ENCODE measurements at places on chromosomes 4 and X.

- DNase-seq, result no peak
Observed at GRCh38 chrX:10622197-10622596, 1.8 kb upstream of the MID1 start.

DNA sequence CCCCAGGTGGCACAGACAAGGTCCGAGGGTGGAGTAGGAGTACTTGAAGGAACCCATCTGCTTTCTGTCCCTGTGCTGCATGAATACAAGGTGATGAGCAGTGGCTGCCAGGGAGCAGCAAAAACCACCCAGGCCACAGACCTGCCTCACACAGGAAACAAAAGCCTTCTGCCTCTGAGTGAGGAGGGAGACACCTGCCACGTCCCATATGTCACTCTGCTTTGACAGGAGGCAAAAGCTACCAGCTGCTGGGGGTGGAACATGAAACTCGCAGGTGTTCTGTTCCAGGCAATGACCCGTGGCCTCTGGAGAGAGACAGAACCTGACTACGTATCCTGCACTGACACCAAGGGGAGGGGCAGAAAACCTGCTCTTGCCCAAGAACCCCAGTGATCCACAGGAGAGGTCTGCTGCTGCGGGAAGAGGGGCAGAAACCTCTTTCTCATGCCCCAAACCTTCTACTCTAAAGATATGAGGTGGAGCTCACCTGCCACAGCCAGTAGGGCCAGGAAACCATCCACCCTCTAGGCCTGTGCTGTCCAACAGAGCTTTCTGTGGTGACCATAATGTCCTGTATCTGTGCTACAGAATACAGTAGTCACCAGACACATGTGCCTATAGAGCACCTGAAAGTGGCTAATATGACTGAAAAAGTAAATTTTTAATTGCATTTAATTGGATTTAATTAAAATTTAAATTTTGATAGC, 172.9 kb downstream of the PRDM5 start:
- DNase-seq, result no peak

DNA sequence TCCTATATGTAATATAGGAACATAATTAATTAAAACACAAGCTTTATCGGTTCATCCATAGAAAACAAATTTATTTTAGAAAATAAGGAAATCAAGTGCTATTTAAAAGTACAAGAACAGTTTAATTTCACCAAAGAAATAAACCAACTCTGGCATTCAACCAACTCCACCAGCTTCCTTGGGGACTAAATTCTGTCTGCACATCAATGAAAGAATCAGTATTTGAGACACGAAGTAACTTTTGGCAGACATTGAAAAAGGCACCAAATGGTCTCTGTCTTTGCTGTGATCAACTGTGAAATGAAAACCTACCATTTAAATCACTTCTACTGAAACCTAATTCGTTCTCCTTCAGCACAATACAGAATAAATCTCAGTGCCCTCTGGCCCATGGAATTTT, 719.7 kb upstream of the GRIA3 start:
- no peak for DNase-seq

DNA sequence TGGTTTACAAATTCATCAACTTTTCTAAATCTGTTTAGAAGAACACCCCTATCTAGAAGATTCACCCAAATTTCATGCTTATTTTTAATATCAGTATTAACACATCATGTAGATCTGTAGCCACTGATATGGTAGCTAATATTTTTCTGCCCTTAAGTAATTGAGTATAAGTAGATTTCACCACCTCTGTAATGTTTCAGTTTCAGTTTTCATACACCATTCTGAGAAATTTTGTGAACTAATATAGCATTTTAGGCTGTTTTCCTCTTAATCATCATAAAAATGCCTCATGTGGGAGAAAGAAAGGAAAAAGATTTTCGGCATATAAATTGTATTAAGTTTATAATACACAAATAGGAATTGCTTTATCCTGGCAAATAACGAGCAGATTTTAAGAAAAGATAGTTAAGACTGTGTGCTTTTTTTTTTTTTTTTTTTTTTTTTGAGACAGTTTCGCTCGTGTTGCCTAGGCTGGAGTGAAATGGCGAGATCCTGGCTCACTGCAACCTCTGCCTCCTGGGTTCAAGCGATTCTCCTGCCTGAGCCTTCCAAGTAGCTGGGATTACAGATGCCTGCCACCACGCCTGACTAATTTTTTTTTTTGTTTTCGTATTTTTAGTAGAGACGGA, 21.4 kb upstream of the RBPJ start:
- DNase-seq, result no peak

DNA sequence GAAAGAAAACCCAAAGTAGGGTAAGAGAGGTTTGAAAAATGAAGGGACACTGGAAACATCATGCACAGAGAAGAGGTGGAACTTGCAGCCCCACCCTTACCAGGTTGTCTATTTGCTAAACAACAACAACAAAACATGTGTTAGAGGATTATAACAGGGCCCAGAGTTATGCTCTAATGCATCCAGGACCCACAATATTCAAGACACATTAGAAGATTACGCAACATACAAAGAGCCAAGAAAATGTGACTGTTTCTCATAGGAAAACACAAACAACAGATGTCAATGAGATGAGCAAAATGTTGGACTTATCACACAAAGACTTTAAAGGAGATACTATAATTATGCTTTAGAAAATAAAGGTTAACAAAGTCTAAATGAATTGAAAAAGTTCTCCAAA, 128.5 kb downstream of the LRBA start:
- DNase-seq, result no peak

DNA sequence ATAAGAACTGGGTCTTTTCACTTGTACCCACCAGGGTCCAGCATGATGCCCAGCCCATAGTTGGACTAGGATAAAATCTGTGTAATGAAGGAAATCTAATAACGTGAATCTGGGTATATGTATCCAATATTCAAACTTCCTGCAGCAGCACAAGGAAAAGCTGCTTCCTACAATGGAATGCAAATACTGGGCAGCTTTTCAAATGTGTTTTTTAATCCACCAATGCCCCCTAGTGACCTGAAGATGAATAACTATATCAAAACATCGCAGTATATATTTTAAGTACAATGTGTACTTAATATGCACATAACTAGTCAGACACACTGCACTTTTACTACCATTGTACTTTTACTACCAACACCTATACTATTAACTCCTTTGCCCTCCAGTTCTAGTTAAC, 5.3 kb downstream of the APOO start:
- DNase-seq, result no peak

DNA sequence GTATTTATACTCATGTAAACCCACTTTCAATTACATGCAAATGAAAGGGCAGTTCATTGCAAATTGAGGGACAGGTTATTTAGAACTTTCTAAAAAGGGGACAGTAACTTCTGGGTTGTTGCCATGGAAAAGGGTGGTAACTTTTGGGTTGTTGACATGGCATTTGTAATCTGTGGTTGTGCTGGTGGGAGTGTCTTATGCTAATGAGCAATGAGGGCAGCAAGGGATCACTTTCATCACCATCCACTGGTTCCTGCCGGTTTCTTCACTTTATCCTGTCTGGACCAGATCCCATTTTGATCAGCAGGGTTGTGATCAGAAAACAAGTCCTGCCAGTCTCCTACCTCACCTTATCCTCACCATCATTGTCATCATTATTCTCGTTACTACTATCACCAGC, 32.0 kb downstream of the EVC start:
- DNase-seq, result no peak

GRCh38 chrX:77450996-77451395, 3.8 kb downstream of the FGF16 start:
- DNase-seq, result no peak

DNA sequence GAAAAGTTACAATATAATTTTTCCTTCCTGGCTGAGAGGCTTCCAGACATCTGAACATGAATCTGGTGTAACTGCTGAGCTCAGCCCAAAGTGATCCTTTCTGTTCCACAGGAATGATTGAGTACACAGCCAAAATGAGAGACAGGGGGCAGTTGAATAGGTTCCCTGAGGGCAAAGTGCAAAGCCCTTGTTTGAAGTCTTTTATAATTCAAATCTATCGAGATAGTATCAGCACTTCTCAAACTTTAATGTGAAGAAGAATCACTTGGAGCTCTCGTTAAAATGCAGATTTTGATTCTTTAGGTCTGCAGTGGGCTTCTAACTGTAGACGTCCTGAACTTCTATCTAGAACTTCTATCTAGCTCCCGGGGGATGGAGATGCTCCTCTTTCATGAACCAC, 54.4 kb upstream of the BMP2K start:
- no peak for DNase-seq

GRCh38 chr4:38323141-38323641, 340.8 kb upstream of the KLF3 start:
- no peak for DNase-seq

GRCh38 chrX:126376465-126376864, 176.1 kb downstream of the DCAF12L1 start:
- DNase-seq, result no peak

DNA sequence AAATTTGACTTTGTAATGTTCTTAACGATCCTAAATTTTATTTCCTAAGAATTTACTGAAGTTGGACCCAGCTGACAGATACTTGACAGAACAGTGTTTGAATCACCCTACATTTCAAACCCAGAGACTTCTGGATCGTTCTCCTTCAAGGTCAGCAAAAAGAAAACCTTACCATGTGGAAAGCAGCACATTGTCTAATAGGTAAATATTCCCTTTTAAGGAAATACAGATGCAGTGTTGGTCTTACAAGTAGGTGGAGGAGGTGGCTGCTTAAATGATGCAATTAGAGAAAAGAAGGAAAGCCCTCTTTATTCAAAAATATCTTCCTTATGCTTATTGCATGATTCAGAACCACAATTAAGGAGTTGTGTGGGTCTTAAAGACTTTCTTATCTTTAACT, 73.5 kb downstream of the RS1 start:
- no peak for DNase-seq

All from stimulated activated CD4-positive, alpha-beta T cell treated with anti-CD3 and anti-CD28 coated beads, Interleukin-1b, Interleukin-23, amount 100 ng/mL, for 1 hour (primary cell).